DND-41 (cell line): ENCODE measurements at places on chromosomes 16 and 17.
A peak's percentile ranks its signal among the peaks of the same experiment; 100 is the strongest.

- DNase-seq, result no peak
Observed at GRCh38 chr16:1044460-1045309, 27.9 kb upstream of the SSTR5 start.

- peak; percentile 69 for DNase-seq
Observed at GRCh38 chr17:28744104-28744971, 527 bp downstream of the TRAF4 start.

- no peak for DNase-seq
Observed at GRCh38 chr17:58184986-58185761, 7.4 kb upstream of the EPX start.

GRCh38 chr17:14261406-14261805 is 24.7 kb upstream of the CDRT15 start:
- no peak for DNase-seq

DNA sequence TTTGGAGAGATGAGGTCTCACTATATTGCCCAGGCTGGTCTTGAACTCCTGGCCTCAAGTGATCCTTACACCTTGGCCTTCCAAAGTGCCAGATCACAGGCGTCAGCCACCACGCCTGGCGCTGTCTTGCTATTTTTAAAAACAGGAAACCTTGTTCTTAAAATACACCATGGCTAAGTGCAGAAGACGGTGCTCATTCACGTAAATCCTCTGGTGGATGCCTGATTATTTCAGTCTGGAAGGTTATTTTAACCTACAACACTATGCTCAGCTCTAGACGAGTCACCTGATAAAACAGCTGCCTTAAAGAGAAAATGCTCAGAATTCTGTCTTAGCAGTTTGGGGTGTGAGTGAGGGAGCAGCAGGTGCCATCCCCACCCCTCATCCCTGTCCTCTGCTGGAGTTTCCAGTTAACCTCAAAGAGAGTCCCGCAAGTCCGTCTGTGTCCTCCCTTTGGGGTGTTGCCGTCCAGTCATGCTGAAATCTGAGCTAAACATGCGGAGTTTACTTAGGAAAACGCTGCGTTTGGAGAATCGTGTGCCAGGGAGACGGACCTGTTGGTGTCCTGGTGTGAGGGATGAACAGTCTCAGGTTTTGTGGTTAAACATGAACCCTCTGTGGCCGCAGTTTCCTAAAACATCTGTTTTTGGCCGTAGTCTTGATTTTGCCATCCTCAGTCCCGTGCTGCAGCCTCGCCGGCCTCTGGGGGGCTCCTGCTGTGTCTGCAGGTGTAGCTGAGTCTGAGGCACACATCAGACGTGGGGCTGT is 17.1 kb downstream of the SPG7 start:
- no peak for DNase-seq

GRCh38 chr17:41771389-41772206 is 14.9 kb downstream of the JUP start:
- no peak for DNase-seq

DNA sequence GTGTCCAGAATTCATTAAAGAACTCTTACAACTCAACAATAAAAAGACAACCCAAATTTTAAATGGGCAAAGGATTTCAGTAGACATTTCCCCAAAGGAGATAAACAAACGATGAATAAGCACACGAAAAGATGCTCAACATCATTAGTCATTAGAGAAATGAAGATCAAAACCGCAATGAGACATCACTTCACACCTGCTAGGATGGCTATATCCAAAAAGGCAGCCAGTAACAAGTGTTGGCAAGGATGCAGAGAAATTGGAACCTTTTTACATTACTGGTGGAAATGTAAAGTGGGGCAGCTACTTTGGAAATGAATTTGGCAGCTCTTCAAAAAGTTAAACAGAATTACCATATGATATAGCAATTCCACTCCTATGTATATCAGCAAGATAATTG is 42.0 kb downstream of the PITPNM3 start:
- DNase-seq, result no peak

DNA sequence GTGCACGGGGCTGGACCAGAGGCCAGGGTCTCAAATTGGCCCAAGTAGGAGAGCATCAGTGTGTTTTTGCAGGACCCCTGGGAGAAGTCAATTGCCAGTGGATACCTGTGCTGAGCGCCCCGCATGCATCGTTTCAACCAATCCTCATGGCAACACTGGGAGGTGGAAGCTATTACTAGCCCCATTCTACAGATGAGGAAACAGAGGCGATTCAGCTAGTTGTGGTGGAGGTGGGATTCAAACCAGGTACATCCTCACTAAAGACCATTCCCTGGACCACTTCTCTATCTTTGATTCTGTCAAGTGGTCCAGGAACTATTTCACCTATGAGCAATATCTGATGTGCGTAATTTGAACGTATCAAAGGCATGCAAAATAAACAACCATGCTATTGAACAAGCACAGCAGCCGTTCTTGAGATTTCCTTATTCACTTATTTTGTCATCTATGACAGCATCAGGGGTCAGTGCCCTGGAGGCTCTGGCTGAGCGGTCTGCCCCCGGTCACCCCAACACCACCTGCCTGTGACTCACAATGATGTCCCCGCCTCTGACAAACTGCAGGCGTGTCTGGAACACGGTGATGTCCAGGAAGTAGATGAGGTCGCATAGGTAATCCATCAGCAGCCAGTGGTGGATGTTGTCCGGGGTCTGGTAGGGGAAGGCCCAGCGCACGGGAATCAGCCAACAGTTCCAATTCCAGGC is 54.0 kb downstream of the CNGB1 start:
- DNase-seq, result no peak

DNA sequence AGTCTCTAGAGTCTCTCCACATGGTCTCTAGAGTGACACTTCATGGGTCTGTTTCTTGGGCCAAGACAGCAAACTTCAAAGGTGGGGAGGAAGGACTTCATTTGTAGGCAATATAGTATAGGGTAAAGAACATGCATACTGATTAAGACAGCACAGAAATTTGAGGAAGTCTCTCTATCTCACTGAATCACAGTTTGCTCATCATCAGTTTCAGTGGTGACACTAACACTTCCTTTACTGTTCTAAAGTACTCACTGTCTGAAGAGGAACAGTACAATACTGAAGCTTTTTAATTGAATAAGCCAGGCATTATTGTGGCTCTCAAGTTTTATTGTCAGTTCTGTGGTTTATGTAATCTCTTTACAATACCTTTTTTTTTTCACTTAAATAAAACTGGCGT is 656.4 kb upstream of the CDH8 start:
- no peak for DNase-seq

- no peak for DNase-seq
Observed at GRCh38 chr17:46898860-46899259, 24.1 kb upstream of the GOSR2 start.
